ENCODE measurements at places on chromosomes 12 and 14. TPM values are rescaled to one million over a fixed set of nuclear protein-coding genes. Genes with fewer than 3 reads are reported as not detected.

Gene TTC7B
- total RNA-seq: 39.1 TPM

Gene TROAP
- 2.8 TPM for total RNA-seq

Gene CLEC9A
- not detected for total RNA-seq

Gene KIF21A
- 385 TPM for total RNA-seq

Gene IFNG-AS1
- total RNA-seq: 0.31 TPM

Gene ACIN1
- total RNA-seq: 161 TPM

Gene CLEC12A
- not detected for total RNA-seq

Gene CCDC85C
- 8.1 TPM for total RNA-seq

Gene PTHLH
- not detected for total RNA-seq

Gene ERH
- total RNA-seq: 90.5 TPM

Gene EFS
- total RNA-seq: 24.1 TPM

Gene TDRD9
- total RNA-seq: 1.9 TPM

Gene KRT74
- total RNA-seq: not detected

Gene VDR
- not detected for total RNA-seq

Gene CDKN3
- 7.5 TPM for total RNA-seq

All from parietal lobe (tissue), 2 donors.